ENCODE measurements at places on chromosomes 5 and 9.

DNA sequence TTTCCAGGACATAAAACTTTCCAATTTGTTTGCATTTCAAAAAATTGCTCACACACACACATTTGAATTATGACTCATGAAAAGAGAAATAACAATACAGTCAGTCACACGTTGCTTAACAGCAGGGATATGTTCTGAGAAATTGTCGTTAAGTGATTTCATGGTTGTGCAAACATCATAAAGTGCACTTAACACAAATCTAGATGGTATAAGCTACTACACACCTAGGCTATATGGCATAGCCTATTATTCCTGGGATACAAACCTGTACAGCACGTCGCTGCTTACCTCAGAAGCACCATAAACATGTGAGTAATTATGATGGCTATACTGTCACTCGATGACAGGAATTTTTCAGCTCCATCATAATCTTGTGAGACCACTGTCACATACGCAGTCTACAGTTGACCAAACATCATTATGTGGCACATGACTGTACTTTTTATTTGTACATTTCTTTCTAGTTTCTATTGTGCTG is 378.2 kb downstream of the ACTL7B start:
- DNase-seq: no peak

DNA sequence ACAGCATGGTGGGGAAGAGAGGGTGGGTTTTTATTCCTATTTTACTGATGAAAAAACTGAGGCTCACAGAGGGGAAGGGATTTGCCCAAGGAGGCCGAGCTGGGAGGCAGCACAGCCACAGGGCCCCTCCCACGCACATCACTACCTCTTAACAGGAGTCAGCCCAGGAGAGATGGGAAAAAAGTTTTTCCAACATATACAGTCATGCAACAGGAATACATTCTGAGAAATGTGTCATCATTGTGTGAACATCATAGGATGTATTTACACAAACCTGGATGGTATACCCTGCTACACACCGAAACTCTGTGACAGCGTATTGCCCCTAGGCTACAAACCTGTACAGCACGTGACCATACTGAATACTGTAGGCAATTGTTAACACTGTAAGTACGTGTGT is 11.6 kb downstream of the TRAF1 start:
- no peak for DNase-seq

- no peak for DNase-seq
Measured at GRCh38 chr9:133491656-133491925, 12.7 kb upstream of the SLC2A6 start.

DNA sequence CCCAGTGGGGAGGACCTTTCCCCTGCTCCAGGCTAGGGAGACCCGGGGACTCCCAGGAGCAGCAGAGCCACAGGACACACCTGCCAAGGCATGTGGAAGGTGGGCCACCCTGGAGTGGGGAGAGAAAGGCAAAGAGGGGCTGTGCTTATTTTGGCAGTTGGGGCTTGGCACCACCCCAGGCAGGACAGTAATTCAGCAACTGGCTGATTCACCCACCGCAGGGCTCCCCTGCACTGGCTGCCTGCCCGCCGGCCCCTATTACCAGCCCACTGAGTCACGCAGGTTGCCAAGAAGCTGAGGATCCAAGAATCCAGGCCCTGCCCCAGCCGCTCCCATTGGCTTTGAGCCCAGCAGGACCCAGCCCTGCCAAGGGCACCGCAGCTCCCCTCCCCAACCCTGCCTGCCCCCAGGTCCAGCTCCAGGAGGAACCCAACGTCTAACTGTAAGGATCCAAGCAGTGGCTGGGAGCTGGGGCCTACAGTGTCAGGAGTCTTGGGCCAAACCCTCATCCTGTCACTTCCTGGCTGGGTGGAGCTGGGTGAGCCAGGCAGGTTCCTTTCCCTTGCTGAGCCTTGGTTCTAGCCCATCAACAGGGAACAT is 14.2 kb upstream of the RALGDS start:
- peak; percentile 80 for DNase-seq

GRCh38 chr5:6572086-6572824 is 60.6 kb downstream of the NSUN2 start:
- no peak for DNase-seq

DNA sequence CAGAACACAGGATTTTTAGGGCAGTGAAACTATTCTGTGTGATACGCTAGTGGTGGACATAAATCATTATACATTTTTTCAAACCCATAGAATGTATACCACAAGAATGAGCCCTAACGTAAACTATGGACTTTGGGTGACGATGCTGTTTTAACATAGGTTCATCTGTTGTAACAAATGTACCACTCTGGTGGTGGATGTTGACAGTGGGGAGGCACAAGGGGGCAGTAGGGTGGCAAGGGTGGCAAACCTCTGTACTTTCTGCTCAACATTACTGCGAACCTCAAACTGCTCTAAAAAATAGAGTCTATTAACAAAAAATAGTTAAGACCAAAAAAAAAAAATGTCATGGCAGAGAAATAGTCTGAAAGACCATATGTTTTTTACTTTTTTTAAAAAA is 9.1 kb upstream of the MVB12B start:
- no peak for DNase-seq

GRCh38 chr9:114437401-114437893 is 49.7 kb upstream of the AKNA start:
- DNase-seq: no peak

DNA sequence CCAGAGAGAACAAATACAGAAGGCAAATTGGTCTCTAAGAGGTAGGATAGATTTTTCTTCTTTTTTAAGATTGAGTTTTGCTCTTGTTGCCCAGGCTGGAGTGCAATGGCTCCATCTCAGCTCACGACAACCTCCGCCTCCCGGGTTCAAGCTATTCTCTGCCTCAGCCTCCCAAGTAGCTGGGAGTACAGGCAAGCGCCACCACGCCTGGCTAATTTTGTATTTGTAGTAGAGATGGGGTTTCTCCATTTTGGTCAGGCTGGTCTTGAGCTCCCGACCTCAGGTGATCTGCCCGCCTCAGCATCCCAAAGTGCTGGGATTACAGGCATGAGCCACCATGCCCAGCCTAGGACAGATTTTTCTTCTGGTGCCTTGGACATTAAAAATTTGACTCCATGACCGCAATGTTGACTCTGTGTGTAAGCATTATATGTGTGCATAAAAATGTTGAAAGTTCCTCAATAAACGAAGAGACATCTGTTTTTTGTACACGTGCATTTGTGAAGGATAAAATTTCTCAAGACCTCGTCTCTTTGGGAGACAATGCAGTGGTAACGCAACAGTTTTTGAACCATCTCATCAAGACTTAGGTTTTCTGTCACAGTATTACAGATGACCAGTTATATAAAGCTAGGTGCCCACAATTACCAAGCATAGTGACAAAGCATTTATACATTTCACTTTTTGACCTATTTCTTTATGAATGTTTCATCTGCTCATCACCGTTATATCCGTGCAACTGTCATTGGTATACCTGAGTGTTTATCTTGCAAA is 17.4 kb downstream of the VCP start:
- DNase-seq: no peak

DNA sequence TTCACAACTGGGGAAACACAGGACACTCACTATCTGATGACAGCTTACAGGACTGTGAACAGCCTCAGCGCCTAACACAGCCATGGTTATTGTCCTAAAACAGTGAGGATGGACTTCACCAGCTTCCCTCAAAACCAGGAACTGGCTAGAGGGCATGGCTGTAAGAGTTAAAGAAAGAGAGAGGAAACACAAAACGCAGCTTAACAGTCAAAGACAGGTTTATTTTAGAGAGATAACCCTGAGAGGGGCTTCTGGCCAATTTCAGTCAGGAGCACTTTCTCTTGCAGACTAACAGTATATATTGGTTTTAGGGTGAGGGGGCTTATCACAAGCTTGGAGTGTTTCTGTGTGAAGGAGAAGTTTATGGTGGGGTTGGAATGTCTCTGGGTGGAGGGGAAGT is 35.7 kb upstream of the RANBP17 start:
- no peak for DNase-seq

GRCh38 chr9:124500796-124501611 is 6.2 kb downstream of the NR5A1 start:
- no peak for DNase-seq

DNA sequence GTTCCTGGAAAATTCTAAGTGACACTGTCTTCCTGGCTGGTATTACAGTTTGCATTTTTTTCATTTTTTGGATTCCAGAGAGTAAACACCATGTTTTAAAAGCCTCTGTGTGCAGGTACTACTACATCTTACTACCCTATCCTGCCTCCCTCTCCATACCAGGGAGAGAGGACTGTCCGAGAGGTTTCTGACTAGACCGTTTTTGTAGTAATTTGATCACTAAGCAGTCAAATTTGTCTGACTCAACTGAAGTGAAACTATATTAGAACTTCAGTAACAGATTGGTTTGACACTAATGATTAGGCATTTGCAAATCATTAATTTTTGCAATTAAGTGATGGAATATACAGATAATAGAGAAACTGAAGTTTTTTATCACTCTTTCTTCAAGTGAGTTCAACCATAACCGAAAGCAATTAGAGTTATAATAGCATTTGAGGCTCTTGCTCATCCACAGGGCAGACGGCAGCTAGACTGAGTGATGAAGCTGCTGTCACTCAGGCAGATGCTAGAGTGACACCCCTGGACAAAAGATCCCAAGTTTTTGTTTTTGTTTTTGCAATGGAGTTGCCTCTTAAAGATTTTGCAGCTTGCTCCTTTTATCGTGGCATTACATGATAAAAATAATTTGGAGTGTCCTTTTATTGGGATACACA is 44.3 kb downstream of the SMARCA2 start:
- DNase-seq: no peak

DNA sequence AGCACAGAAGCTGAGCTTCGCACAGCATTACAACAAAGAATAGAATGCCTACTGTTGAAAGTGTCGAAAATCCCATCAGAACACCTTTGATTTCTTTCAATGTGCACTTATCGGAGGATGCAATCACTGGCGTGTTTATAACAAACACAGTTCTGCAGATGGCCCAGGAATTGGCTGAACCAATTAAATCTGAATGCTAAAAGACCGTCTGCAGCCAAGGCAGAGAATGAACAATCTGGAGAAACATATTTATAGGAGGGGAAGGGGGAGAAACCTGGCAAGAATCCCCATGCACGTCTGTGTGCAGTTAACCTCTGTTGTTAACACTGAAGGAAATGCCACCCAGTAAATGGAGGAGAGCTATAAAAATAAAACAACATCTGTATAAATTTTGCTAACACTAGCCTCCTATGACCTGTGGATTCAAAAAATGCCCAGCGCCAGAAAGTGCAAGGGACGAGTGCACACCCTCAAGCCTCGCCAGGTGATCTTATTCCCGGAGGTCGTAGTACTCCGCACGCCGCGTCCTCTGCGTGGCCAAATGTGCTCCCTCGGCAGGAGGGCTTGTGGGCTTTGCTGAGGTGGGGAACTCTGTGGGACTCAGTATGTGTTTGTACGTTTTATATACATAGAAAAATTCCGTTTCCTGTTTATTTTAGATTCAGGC is 56.8 kb downstream of the PTCH1 start:
- no peak for DNase-seq

DNA sequence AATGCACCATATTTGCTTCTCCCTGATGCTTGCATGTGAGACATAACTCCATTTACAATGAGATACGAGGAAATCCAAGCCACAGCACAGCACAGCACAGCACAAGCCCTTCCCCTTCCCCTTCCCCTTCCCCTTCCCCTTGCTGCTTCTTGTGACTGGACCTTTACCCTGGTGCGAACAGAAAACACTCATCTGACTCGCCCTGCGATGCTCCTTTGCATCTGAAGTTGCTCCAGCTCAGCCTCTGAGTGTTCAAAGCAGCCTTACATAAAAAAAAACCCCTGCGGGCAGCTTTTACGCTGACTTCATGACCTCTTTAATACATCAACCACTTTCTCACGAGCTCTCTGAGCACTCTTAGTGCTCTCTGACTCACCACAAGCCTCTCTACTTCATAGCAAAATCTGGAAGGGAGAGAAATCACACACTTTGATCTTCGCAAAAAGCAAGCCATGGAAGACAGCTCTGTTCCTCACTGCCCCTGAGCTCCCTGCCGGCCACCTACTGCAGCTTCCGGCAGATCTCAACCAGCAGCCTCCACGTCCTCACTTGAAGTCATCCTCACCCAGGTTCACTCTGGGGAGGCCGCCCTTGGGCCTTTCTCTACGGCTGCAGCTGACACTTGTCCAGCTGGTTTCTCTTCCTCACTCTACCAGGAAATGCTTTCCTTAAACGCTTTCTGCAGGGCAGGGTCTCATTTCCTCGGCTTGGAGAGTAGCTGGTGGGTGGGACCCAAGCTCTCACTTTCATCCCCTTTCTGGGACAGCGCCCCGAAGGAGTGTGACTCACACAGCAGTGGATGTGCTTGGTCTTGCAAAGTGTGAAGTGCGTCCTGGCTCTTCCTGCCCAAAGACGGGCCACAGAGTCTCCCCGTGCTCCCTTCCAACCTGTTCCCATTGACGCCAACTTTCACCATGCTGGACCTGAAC is 5.3 kb downstream of the SLC34A1 start:
- peak; percentile 38 for DNase-seq

DNA sequence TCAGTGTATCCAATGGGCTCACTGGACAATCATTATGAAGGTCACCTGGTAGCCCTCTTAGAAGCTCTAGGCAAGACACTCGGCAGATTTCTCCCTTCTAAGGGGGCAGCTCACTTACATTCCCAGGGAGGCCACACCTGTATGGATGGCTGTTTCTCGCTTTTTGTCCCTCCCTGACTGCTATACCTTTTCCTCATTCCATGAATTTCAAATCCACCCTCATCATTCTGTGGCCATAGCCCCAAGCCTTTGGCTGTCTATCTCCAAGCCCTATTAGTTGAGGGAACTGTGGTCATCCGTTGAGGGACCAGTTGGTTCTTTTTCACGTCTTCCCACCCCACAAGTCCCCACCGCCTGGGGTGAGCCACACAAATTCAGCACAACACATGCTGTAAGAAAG is 85.0 kb upstream of the RARS1 start:
- DNase-seq: no peak

- no peak for DNase-seq
Measured at GRCh38 chr5:137856201-137856600, 11.5 kb upstream of the MYOT start.

DNA sequence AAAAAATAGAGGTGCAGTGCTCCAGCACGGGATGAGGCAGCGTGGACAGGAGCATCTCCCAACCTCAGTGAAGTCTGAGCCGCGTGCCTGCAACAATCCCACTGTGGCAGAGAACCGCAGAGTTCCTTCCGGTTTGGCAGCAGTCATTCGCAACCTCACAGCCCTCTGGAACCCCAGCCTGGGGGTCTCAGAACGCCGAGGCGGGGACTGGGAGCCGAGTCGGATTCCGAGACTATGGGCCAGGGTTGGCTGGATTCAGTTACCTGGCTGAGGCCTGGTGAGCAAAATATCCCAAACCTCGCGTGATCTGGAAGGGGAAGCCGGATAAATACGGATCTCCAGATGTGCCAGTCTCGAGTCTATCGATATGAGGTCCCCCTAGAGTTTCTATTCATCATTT is 27.0 kb downstream of the CDKN2A start:
- DNase-seq: no peak

DNA sequence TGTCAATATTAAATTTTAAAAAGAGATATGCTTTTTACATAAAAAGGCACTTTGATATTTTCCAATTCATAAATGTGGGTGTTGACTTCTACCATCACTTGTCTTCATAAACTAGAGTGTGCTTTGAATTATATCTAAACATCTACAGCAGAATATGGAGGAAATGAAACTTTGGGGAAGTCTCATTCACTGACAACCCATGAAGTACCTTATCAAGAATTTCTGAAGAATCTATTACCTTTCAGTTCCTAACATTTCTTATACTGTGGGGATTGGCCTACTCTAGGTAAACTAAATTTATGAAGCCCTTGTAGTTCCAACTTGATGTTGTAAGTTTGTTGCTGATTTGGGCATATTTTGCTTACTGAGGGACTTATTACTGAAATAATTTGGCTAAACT is 81.9 kb downstream of the EMB start:
- DNase-seq: no peak

- DNase-seq: no peak
Measured at GRCh38 chr5:118126159-118126558, 862.2 kb downstream of the DTWD2 start.

All from left ventricle myocardium superior (tissue), 1 donor.